Spinal cord (tissue), 10 donors: ENCODE measurements at places on chromosomes 4 and X.

DNA sequence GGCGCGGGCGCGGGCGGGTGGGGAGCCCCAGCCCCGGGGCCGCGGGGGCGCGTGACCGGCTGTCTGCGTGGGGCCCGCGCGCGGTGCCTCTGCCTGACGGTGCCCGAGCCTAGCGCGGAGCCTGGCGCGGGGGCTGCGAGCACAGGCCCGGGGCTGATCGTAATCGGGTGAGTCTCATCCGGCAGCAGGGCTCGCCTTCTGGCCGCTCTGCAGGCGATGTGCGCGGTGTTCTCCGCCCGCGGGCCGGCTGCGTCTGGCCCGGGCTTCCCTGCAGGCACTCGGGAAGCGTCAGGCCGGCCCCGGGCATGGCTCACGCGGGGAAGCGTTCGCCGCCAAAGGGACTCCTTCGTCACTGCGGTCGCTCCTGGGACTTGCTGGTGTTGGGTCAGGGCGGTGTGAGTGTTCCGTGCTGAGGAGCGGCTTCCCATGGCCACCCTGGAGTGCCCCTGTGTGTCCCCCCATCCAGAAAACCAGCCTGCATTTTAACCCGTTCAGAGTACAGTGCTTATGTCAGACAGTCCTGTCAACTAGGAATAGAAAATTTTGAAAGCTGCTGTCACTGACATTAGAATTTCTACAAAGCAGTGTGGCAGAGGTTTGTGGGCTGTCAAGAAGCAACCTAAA, 40.6 kb downstream of the FAM149A start:
- DNase-seq: peak; percentile 13

GRCh38 chrX:136794080-136794479, 13.3 kb upstream of the ARHGEF6 start:
- no peak for DNase-seq

GRCh38 chr4:6929812-6930464, 20.3 kb downstream of the TBC1D14 start:
- DNase-seq: no peak

- no peak for DNase-seq
Measured at GRCh38 chr4:8409264-8410065, 31.1 kb downstream of the ACOX3 start.

GRCh38 chrX:109774136-109774535, 41.1 kb upstream of the ACSL4 start:
- no peak for DNase-seq

DNA sequence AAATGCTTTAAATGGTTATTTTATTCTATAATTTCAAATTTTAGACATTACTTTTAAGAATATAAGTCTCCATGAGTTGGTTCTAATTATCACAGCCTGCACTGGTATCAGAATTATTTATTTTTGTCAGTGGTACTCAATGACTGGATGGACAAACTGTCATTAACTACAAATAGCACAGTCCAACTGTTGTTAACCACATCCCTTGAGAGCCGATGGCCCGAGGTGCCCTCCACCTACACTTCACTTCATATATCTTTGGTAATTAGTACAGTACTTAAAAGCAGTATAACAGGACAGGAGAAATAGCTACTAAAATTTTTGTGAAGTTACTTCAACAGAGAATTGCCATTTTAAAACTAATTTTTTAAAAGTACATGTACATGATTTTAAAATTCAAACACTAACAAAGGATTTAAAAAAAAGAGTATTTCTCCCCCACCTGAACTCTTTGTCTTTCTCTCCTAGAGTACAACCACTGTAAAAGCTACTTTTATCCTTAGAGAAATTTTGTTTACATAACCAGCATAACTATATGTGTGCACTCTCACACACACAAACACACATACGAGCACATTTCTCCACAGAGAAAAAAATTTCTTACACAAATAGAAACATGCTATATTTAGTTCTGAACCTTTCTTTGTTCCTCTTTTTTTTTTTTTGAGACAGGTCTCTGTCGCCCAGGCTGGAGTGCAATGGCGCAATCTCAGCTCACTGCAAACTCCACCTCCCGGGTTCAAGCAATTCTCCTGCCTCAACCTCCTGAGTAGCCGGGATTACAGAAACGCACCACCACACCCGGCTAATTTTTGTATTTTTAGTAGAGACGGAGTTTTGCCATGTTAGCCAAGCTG, 6.5 kb downstream of the TIFA start:
- DNase-seq: no peak

DNA sequence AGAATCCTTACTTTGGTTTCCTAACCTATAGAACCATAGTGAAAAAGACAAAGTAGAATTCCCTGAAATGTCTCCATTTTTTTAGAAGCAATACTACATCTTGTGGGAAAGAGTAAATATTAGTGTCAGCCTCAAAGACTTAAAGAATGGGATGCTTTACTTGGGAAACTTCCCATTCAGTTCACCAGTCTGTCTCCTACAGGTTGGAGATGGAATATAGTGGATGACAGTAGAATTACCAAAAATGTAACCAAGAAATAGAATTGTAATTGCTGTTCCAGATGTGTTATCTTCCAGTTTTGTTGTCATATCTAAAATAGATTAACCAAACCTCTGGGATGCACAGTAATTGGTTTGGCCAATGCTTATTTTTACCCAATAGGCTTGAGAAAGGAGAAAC, 338.6 kb upstream of the GRID2 start:
- DNase-seq: no peak

DNA sequence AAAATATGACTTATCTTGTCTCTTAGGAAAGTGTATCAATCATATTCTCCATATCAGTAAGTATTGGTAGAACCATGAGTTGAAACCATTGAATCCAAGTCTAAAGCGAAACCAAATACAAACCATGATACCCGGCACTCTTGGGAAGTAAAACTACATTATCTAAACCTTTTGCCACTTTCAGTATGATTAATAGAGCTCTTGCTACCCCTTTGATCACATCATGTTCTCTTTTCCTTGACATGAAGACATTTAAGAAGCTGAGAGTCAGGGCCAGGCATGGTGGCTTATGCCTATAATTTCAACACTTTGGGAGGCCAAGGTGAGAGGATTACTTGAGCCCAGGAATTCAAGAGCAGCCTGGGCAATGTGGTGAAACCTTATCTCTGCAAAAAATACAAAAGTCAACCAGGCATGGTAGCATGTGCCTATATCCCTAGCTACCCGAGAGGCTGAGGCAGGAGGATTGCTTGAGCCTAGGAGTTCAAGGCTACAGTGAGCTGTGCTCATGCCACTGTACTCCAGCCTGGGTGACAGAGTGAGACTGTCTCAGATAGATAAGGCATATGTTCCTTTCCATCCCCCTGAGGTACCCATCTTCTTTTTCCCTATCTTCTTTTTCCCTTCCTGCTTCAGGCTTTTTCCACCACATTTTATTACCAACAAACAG, 45.4 kb downstream of the CEP135 start:
- no peak for DNase-seq

DNA sequence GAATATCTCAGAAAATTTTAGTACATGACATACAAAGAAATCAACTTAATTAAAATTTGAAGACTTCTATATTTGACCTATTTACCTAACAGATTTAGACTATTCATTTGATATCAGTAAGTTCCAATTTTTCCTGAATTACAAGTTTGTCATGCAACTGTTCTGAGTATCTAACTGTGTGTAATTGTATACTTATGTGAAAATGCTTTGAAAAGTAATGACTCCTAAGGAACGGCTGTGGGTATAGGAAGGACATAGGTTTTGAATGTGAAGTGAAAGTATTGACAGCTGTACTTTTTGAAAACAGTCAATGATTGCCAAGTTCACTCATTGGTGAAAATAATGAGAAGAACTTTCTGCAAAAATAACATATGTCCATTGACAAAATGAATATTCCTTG, 2.9 kb downstream of the GRIA2 start:
- DNase-seq: peak; percentile 59

DNA sequence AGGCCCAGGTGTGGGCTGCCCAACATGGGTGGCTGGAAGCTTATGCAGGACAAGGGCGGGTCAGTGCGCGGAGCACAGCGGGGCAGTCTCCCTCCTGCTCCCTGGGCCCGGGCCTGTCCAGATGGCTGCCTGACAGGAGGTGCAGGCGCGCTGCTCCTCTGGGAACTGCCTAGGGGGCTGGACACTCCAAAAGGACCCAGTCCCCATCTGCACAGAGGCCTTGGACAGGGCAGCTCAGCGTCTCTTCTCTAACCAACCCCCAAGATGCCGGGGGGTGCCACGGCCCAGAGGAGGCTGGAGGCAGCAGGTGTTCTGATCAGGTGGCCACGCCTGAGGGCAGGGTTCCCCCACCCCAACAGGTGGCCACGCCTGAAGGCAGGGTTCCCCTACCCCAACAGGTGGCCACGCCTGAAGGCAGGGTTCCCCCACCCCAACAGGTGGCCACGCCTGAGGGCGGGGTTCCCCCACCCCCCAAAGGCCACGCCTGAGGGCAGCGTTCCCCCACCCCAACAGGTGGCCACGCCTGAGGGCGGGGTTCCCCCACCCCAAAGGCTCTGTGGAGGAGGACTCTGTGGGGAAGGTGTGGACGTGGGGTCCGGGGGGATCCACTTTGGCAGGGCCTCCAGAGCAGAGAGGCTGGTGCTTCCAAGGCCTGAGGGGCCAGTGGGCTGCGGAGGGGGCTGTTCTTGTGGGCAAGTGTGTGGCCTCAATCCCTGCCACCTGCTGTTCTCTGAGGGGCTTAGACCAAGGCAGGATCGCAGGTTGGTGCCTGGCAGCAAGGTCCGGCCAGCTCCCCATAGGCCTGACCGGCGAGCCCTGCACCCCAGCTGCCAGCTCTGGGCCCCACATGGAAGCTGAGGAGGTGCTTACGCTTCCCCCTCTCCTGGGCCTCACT, 36.1 kb downstream of the CPLX1 start:
- no peak for DNase-seq

DNA sequence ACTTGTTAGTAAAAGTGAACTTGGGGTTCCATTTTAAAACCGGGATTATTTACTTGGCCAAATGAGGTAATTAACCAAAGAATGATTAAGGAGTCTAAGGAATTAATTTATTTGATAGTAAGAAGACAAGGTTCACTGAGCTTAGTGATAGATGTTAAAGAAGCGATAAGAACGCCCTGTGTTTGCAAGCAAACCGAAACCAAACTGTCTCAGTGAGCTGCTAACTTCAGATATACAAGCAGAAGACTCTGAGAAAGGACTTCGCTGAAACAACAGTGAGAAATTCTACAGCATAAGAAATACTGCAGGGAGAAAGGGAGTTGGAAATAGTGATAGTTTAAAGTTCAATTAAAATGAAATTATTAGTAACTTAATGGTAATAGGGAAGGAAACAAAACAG, 37.6 kb upstream of the SHISA3 start:
- no peak for DNase-seq

DNA sequence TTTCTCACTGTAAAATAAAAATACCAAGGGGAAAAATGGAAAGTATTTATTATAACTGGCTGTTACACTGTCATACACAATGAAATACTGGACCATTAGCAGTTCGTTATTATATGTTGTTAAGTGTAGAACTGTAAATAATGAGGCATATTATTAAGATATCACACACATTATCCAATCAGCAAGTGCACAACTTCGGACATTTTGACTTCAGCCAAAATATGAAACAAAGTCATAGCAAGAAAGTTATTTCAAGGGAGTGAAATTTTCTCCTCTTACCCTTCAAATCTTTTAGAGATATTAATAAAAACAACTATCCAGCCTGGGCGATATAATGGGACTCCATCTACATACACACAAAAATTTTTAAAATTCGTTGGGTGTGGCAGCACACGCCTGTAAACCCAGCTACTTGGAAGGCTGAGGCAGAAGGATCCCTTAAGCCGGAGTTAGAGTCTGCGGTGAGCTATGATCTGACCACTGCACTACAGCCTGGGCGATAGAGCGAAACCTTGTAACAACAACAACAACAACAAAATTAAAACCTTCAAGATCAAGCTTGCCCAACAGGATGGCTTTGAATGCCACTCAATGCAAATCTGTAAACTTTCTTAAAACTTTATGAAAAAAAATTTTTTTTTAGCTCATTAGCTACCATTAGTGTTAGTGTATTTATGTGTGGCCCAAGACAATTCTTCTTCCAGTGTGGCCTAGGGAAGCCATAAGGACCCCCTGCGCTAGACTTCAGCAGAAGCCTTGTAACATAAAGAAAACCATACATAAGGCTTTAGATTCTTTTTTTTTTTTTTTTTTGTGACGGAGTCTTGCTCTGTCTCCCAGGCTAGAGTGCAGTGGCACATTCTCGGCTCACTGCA, 1.3 kb upstream of the CISD2 start:
- DNase-seq: no peak

DNA sequence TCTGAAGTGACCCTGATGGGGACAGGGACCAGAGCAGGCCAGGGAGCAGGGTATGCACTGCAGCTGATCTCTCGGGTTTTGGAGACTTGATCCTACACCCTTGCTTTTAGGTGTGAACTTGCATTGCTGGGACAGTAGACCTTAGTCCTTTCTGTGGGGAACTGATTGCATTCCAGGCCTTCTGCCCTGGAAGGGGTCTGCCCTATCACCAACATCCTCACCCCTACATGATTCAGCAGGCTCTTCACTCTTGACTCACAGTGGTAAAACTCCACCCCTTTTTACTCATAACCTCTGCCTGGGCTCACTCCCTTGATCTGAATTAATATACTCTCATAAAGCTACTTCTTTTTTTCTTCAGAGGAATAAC, 6.6 kb upstream of the DDX60L start:
- no peak for DNase-seq

DNA sequence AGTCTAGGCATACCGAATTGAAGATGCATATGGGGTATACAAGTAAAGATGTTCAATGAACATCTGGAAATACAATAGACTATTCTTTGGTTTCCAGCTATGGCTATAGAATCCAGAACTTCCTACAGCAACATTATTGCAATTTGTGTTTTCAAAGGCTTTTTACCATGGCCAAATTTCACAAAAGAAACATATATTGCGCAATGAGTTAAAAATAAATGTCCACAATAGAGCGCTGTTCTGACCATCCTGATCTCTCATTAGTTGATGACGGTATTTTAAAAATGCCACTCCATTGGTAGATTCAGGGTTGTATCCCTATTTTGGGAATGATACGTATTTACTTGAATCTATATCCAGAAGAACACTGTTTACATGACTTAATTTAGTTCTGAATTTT, 139.2 kb downstream of the LINC00632 start:
- DNase-seq: no peak

DNA sequence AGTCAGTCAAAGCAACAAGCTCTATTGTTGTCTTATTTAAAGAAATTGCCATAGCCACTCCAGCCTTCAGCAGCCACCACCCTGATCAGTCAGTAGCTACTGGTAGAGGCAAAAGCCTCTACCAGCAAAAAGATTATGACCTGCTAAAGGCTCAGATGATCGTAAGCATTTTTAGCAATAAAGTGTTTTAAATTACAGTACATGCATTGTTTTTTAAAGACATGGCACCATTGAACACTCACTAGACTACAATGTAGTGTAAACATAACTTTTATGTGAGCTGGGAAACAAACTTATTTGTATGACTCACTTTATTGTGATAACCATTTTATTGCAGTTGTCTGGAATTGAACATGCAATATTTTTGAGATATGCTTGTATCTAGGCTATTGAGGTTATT, 32.3 kb upstream of the DYNLT3 start:
- no peak for DNase-seq

- DNase-seq: no peak
Measured at GRCh38 chrX:100677611-100678181, 33.7 kb downstream of the SRPX2 start.

GRCh38 chrX:115047715-115048114, 30.3 kb upstream of the IL13RA2 start:
- no peak for DNase-seq
